ENCODE measurements at places on chromosomes 4 and X.

DNA sequence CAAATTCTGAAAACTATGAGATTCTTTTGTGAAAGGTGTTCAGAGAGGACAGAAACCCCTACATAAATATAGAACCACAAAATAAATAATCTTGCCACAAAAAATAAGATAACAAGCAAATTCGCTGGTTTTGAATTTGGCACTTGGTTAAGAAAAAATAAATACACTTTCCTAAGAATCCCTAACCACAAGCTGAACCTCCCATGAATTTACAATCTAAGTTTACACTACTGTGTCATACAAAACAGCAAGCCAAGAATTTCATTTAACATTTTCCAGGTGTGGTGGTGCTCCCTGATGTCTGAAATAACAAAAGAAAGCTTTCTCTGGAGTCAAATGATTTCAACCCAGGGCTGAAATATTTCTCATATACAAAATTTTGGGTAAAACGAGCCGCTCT, 121.0 kb downstream of the KCNIP4 start:
- H3K4me3 ChIP-seq: no peak overlapping the region
- no peak overlapping the region for H3K27ac ChIP-seq
- H3K36me3 ChIP-seq: no peaks in the 10 kb centered on the region
- no peaks in the 10 kb centered on the region for H3K27me3 ChIP-seq

DNA sequence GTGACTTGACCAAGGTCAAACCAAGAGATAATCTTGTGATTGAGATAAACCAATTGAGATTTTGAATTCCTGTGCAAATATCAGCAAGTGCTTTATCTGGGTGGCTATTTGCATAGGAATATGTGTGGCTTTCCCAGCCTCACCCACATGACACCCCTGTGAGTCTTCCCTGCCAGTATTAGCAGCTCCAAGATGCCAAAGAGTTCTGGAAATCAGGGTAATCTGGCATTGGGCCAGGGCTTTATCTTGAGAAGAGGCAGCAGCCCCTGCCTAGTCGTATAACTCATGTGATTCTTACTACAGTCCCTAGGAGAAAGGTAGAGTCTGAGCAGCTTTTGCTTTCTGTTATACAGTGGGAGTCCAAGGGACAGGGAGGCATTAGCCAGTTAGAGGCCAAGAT, 87.7 kb downstream of the RLIM start:
- H3K4me3 ChIP-seq: no peak overlapping the region
- H3K4me1 ChIP-seq: peaks cover 4% of the 10 kb centered on the region
- no peak for DNase-seq
- H3K27me3 ChIP-seq: no peaks in the 10 kb centered on the region

- peaks cover 48% of the 10 kb centered on the region for H3K4me1 ChIP-seq
- H3K27ac ChIP-seq: no peak overlapping the region
- no peak overlapping the region for H3K4me3 ChIP-seq
- H3K36me3 ChIP-seq: no peaks in the 10 kb centered on the region
Observed at GRCh38 chr4:94468093-94468769, 16.5 kb downstream of the PDLIM5 start.

- no peak for DNase-seq
- no peaks in the 10 kb centered on the region for H3K36me3 ChIP-seq
- no peak overlapping the region for H3K27ac ChIP-seq
- no peak overlapping the region for H3K4me3 ChIP-seq
- H3K27me3 ChIP-seq: no peaks in the 10 kb centered on the region
- H3K4me1 ChIP-seq: no peaks in the 10 kb centered on the region
Observed at GRCh38 chrX:3435057-3435456, 88.6 kb upstream of the MXRA5 start.

- no peaks in the 10 kb centered on the region for H3K4me1 ChIP-seq
- no peaks in the 10 kb centered on the region for H3K27me3 ChIP-seq
- no peaks in the 10 kb centered on the region for H3K36me3 ChIP-seq
- no peak for DNase-seq
- H3K4me3 ChIP-seq: no peak overlapping the region
Observed at GRCh38 chrX:111652719-111653118, 28.3 kb upstream of the ALG13 start.

GRCh38 chr4:140090215-140090731, 63.7 kb downstream of the MAML3 start:
- H3K27me3 ChIP-seq: no peaks in the 10 kb centered on the region
- no peak overlapping the region for H3K4me3 ChIP-seq
- H3K36me3 ChIP-seq: no peaks in the 10 kb centered on the region
- no peak for DNase-seq

- DNase-seq: no peak
- H3K4me1 ChIP-seq: no peaks in the 10 kb centered on the region
- no peak overlapping the region for H3K4me3 ChIP-seq
- no peak overlapping the region for H3K27ac ChIP-seq
- no peaks in the 10 kb centered on the region for H3K27me3 ChIP-seq
Observed at GRCh38 chrX:109691277-109691676, 41.8 kb downstream of the ACSL4 start.

GRCh38 chr4:95092766-95093165, 335.0 kb downstream of the BMPR1B start:
- H3K27ac ChIP-seq: no peak overlapping the region
- H3K27me3 ChIP-seq: no peaks in the 10 kb centered on the region
- no peak for DNase-seq
- peak overlapping the region; percentile 42 for H3K4me3 ChIP-seq
- no peaks in the 10 kb centered on the region for H3K36me3 ChIP-seq
- H3K4me1 ChIP-seq: peaks cover 40% of the 10 kb centered on the region

DNA sequence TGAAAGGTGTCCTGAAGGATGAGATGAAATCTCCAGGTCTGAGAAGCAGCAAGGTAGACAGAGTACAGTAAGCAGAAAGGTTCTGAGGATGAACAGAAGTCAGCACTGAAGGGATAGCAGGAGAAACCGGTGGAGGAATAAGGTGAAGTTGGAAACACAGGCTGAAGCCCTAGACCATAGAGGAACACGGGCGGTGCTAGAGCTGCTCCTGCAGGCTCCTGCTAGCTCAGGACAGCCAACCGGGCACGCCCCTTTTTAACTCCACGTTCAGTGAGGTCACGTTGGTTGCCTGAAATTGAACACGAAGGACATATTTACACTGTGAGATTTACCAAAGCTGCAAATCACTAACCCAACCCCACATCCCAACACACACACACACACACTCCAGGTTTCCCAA, 1886.4 kb upstream of the AGA start:
- H3K4me3 ChIP-seq: no peak overlapping the region
- no peaks in the 10 kb centered on the region for H3K36me3 ChIP-seq
- no peak for DNase-seq
- H3K4me1 ChIP-seq: no peaks in the 10 kb centered on the region
- H3K27ac ChIP-seq: no peak overlapping the region

- no peaks in the 10 kb centered on the region for H3K36me3 ChIP-seq
- H3K4me1 ChIP-seq: peaks cover 12% of the 10 kb centered on the region
- H3K27ac ChIP-seq: no peak overlapping the region
- peaks cover 6% of the 10 kb centered on the region for H3K27me3 ChIP-seq
- no peak overlapping the region for H3K4me3 ChIP-seq
Observed at GRCh38 chr4:27082776-27083175, 222.1 kb downstream of the STIM2 start.

DNA sequence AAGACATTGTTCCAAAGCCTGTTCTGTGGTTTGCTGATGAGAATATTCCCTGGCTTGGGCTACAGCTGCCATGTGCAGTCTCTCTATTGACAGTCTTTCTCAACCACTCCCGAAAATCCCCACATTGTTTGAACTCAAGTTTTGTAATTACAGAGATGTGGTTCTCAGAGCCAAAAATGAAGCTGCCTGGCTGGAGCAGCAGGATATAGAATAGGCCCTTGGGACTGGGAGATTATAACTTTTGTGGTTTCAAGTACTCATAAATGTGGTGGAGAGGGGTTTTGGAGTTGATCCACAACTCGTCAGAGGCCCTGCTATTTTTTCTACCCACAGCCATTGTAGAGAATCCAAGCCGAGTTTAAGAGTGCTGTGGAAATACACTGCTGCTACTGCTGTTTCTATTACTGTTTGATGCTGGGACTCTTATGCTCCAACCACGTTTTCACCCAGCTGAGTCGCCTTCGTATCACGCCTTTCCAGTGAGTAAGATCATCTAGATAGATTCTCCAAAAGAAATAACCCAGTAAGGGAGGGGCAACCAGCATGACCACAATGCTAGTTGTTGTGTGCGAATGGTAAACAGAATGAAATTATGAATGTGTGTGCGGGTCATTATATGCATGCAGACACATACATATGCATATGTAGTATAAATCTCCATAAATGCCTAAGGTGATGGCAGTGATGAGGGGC, 57.1 kb upstream of the ATXN3L start:
- no peaks in the 10 kb centered on the region for H3K27me3 ChIP-seq
- DNase-seq: no peak
- H3K36me3 ChIP-seq: no peaks in the 10 kb centered on the region
- peaks cover 19% of the 10 kb centered on the region for H3K4me1 ChIP-seq
- H3K27ac ChIP-seq: no peak overlapping the region
- H3K4me3 ChIP-seq: no peak overlapping the region

GRCh38 chr4:128358913-128359279, 71.3 kb upstream of the PGRMC2 start:
- DNase-seq: no peak
- peaks cover 20% of the 10 kb centered on the region for H3K4me1 ChIP-seq
- H3K27ac ChIP-seq: no peak overlapping the region

DNA sequence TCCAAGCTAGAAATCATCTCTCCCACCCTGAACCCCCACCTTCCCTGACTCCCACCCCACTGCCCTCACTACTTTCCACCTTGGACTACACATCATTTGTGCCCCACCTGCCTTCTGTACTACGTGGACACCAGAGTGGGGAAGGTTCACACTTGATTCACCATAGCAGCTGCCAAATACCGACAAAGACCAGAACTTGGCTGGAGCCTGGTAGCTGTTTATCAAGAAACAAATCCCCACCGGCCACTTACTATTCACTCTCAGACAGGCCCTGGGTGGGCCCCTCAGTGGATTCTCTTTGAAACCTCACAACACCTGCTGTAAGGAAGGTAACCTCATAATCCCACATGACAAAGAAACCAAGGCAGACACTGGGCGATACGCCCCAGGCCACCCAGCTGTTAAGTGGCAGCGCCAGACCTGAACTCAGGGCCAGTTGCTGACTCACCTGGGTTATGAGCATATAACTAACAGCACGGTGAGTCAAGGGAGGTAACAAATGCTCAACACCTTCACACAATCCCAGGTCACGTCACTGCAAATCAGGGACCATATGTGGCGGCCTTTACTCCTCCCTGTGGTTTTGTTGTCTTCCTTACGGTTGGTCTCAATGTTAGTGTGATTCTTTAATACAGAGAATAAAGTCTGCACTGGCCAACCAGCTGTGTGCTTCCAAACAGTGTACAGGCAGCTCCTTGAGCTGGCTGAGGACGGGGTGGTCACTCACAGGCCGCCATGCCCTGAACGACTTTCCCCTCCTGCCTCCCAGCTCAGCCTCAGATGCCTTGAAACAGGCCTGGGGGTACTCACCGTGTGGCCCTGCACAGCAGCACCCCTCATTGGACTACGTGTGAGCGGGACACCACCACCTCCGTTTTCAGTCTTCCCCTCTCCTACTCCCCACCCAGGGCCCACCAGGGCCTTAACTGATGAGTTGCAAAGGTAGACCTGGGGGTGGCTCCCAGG, 7.5 kb downstream of the WDR1 start:
- peaks cover 90% of the 10 kb centered on the region for H3K4me1 ChIP-seq
- no peak for DNase-seq
- peak overlapping the region; percentile 37 for H3K4me3 ChIP-seq

- no peak for DNase-seq
- no peak overlapping the region for H3K4me3 ChIP-seq
- no peaks in the 10 kb centered on the region for H3K27me3 ChIP-seq
- peaks cover 22% of the 10 kb centered on the region for H3K36me3 ChIP-seq
- no peaks in the 10 kb centered on the region for H3K4me1 ChIP-seq
Observed at GRCh38 chr4:109495514-109495913, 61.9 kb downstream of the SEC24B start.

- no peaks in the 10 kb centered on the region for H3K27me3 ChIP-seq
- no peaks in the 10 kb centered on the region for H3K4me1 ChIP-seq
- no peak for DNase-seq
Observed at GRCh38 chr4:110275871-110276270, 77.5 kb upstream of the ELOVL6 start.

DNA sequence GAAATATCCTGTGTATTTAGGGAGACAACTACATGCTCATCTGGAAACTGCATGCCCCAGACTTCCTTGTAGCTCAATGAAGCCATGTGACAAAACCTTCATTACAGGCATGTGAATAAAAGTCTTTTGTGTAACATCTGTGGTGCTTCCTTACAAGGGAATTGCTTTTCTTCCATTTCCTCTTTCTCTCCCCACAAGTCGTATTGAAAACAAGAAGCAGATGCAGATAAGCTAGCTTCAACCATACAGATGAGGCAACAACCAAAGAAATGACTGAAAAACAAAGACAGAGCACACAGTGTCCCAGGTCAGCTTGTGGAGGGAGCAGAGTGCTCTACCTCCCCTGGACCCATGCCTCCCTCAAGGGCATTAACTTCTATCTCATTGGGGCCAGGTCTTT, 115.8 kb upstream of the INPP4B start:
- H3K36me3 ChIP-seq: no peaks in the 10 kb centered on the region
- H3K27me3 ChIP-seq: no peaks in the 10 kb centered on the region
- peaks cover 12% of the 10 kb centered on the region for H3K4me1 ChIP-seq
- H3K27ac ChIP-seq: no peak overlapping the region

DNA sequence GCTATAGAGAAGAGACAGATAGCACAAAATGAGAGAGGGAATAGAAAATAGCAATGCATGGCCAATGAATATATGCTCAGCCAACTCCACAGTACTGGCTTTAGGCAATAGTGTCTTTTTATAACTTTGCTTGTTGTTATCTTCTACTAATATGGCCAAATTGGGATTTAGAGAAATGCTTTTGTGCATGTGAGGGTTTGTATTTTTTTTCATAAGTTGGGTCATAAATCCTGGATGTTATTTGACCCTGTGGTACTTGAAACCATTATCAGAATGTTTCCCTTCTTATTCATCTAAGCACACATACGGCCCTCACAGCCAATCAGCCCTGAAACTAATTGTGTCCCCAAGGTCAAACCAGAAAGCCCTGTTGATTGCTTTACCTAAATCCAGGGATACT, 35.2 kb upstream of the LPAR4 start:
- no peak overlapping the region for H3K4me3 ChIP-seq
- H3K27me3 ChIP-seq: no peaks in the 10 kb centered on the region
- no peak overlapping the region for H3K27ac ChIP-seq
- H3K4me1 ChIP-seq: no peaks in the 10 kb centered on the region
- no peak for DNase-seq

DNA sequence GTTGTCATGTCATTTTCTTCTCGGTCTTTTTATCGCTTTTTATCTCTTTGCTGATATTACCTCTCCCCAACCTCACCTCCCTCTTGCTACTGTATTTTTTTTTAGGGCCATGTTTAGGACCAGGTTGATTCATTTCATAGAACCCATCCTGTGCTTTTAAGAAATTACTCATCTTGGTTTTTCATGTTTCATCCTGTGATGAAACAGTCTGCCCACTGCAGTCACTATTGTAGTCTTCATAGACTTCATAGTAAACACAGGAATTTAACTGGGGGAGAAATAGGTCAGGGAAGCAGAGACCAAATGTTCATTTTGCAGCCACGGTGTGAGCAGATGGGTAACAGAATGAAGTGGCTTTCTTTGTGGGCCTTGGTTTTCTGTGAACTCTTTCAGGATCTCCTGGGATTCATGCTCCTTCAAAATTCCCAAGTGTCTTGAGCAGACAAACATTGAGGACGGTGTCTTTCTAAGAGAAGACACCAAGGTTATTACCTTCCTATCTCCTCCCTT, 161.8 kb downstream of the NAA11 start:
- DNase-seq: no peak
- no peak overlapping the region for H3K4me3 ChIP-seq
- no peaks in the 10 kb centered on the region for H3K27me3 ChIP-seq
- no peaks in the 10 kb centered on the region for H3K4me1 ChIP-seq
